Activated CD8-positive, alpha-beta memory T cell treated with anti-CD3 and anti-CD28 coated beads, Interleukin-2, amount 50 U/mL, for 48 hours (primary cell): ENCODE measurements at places on chromosomes 4 and X.

- DNase-seq: no peak
These were observed 2.4 kb downstream of the CHST7 start for GRCh38 chrX:46575991-46576392.

- no peak for DNase-seq
These were observed 567.6 kb upstream of the SLIT2 start for GRCh38 chr4:19684084-19684483.

GRCh38 chrX:65750674-65751469 is 83.4 kb downstream of the MSN start:
- no peak for DNase-seq

DNA sequence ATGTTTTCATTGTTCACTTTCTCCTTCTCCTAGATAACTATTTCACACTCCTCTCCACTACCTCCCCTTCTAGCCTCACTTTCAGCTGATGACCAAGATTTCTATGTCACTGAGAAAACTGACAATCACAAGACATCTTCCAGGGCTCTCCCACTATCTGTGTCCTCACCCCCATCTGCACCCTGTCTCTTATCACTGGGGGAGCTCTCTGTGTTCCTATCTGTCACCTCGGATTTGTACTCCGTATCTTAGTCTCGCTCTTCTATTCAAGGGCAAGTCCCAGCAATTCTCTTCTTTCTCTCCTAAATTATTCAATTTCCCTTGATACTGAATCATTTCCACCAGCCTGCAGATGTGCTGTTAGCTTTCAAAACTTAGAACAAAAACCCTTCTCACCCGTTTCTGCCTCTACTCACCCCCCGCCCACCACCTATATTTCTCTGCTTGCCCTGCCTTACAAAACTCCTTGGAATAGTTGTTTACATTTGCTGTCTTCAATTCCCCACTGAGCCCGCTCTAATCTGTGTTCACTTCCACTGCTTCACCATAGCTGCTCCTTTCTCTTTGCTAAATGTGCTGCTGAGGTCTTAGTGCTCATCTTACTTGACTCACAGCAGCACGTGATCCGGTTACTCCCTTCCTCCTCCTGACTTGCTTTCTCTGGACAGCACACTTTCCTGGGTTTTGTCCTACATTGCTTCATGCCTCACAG is 293.2 kb downstream of the UNC5C start:
- DNase-seq: no peak

DNA sequence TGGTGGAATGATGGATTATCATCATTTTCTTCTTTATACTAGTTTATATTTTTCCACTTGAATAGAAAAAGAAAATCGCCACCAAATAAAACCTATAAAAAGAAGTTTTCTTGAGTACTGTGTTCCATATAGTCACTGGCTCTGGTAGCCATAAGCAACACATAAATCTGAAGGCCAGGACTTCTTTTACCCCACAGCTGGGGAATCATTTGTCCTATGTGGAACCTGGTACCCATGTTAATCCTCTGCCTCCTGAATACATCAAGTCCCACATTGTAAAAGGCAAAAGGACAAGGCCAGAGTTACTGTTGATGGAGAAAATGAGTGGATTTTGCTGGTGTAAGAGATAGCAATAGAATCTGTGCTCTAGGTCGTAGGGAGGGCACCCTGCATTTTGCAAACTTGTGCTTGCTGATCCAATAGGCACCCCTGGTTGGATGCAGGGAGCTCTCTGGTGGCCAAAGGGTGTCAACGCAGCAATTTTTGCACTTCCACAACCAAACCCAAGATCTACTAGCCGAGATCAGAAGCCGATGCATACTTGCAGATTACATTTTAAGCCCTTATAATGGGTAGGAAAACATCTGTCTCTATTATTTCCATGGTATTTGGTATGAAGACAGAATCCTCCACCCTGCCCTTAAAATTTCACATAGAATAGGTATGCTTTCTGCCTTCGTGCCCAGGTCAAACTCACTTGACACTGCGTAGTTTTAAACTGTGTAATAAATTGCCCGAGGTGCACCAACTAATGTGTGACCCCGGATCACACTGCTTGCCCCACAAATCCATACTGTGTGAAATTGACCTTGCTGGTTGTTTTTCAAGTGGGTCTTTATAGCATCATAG is 146.2 kb upstream of the SCML1 start:
- DNase-seq: peak; percentile 44

- DNase-seq: no peak
These were observed 103.4 kb downstream of the QRFPR start for GRCh38 chr4:121277194-121278105.

GRCh38 chr4:8079031-8079885 is 79.4 kb downstream of the ABLIM2 start:
- DNase-seq: no peak

DNA sequence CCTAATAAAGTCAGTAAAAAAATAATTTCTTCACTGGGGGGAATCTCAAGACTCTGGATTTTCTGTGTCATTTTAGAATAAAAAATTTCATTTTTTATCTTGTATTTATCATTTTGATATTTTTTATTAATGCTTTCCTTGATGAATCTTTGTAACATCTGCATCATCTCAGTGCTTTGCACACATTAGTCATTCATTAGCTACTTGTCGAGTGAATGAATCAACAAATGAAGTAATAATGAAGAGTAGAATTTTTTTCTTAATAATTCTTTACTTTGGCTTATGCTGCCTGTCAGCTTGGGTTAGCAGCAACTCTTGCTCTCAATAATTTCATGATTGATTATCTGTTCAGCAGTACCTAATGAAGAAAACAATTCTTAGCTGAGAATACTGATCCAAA is 530.8 kb downstream of the GRXCR1 start:
- no peak for DNase-seq

DNA sequence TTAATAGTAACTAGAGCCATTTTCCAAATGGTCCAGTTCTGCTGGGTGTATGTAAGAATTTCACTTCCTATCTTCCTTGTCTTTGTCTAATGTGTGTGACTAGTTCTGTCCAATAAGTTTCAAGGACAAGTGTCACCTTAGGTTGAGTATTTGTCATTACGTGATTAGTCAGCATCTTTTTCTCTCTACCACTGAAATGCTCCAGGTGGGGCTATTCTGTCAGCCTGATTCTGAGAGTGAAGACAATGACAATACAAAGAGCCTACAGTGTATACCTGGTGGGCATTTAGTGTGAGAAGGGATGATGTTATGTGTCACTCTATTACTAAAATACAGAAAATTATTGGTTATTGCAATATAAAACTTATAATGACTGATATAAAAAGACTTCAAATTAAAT is 876.3 kb downstream of the C4orf33 start:
- no peak for DNase-seq

GRCh38 chrX:16076834-16077233 is 46.5 kb upstream of the GRPR start:
- DNase-seq: no peak

DNA sequence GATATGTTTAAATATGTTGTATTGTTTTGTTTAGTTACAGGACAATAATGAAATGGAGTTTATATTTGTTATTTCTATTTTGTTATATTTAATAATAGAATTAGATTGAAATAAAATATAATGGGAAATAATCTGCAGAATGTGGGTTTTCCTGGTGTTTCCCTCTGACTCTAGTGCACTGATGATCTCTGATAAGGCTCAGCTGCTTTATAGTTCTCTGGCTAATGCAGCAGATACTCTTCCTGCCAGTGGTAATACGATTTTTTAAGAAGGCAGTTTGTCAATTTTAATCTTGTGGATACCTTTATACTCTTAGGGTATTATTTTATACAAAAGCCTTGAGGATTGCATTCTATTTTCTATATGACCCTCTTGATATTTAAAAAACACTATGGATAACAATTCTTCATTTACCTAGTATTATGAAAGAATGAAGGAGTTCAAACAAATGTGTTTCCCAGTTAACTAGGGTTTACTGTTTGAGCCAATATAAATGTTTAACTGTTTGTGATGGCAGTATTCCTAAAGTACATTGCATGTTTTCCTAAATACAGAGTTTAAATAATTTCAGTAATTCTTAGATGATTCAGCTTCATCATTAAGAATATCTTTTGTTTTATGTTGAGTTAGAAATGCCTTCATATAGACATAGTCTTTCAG is 26.9 kb downstream of the NUDT6 start:
- no peak for DNase-seq

- peak; percentile 80 for DNase-seq
These were observed at the start of gene APBB2 for GRCh38 chr4:41214136-41214824. Gene APBB2 (minus strand): TSS chr4:41214542. CDS start chr4:41033254, 181,288 bp downstream.

- no peak for DNase-seq
These were observed 14.6 kb upstream of the MSANTD1 start for GRCh38 chr4:3234171-3235029.

DNA sequence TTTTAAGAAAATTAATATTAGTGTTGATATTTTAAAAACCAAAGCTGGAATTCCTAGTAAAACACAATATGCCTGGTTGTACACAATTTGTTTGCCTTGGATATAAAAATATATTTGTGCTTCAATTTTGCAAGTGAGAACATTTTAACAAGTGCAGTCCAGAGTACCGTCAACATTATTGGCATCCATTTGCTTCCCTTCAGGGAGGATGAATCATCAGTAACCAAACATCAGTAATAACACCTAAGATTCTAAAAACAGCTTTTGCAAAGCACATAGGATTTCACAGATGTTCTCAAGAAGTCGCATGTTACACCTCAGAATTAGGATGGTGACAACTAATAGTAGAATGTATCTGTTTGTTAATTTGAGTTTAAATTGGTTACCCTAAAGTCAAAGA is 262.6 kb upstream of the BMP3 start:
- DNase-seq: no peak

DNA sequence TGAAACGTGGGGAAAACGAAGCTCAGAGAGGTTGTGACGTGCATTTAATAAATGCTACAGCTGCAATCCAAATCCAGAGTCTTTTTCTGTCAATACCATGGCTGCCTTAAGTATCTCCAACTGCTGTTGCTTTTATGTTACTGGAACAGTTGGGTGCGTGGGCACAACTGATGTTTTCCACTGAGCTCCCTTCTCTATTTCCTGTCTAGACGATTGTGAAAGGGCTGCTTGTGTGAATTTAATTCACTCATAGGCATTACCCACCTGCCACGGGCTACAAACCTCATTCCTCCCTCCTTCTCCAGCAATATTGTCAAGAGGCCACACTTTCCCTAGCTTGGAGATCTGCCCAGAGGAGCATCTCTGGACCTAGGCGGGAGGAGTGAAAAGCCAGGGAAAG is 526.0 kb downstream of the MID1IP1 start:
- DNase-seq: no peak

DNA sequence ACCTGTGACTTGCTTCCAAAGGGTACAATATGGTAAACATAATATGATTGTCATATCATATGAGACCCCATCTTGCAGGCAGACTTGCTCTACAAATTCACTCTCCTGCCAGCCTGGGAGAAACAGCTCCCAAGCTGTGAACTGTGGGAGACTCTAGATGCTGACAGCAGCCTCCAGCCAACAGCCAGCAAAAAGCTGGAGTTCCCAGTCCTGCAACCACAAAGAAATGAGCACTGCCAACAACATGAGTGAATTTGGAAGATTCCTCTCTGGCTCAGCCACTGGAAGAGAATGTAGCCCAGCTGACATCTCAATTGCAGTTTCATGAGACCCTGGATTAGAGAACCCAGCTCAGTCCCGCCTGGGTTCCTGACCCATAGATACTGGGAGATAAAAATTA is 145.4 kb downstream of the QDPR start:
- no peak for DNase-seq

- no peak for DNase-seq
These were observed 81.5 kb downstream of the SORCS2 start for GRCh38 chr4:7273738-7274297.

DNA sequence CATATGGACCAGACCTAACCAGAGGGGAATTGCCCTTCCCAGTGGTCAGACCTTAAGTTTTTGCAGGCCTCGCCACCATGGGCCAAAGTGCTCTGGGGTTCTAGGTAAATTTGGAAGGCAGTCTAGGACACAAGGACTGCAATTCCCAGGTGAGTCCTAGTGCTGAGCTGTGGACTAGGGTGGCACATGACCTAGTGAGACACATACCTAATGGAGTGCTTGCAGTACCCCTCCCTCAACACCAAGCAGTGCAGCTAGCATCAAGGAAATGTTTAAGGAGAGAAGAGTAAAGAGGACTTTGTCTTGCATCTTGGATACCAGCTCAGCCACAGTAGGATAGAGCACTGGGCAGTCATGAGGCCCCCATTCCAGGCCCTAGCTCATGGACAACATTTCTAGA is 60.8 kb downstream of the BRCC3 start:
- no peak for DNase-seq

DNA sequence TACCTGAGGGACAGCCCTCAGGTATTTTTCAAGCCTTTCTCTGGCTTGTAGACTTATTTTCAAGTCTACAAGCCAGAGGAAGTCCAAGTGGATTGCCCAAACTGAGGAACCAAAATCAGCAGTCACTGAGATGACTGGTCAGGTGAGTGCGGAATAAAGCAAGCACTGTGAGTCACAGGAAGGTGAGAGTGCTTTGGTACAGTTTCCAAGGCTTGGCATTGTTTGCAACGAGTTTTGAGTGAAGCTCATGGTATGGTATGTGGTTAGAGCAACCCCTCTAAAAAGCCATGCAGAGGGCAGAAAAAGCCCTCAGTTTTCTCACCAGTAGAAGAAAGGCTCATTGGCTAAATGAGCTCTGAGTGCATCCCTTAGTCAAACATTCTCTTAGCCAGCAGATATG is 112.8 kb upstream of the EOLA2 start:
- DNase-seq: no peak

DNA sequence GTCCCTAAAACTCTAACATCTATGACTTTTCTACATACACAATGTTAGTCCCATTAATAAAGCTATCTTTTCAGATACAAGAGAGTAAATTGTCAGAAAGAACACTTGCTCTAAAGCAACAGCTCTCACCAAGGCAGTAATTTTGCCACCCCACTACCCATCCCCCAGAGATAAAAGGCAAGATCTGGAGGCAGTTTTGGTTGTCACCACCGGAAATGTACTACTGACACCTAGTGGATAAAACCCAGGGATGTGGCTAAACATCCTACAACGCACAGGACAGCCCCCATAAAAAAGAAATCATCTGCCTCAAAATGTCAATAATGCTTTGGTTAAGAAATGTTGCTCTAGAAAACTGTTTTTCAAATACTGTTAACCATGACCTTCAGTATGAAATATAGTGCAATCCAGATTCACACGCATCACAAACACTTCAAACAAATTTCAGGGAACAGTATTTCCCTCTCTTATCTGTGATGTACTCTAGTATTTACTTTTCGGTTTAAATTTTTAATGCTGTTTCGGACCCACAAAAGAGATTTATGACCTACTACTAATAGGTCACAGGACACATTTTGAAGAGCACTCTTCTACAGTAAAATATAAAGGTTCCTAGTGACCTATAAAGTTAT is 5.1 kb downstream of the FBXL5 start:
- DNase-seq: no peak

GRCh38 chr4:3324093-3324815 is 31.4 kb downstream of the RGS12 start:
- DNase-seq: peak; percentile 43

DNA sequence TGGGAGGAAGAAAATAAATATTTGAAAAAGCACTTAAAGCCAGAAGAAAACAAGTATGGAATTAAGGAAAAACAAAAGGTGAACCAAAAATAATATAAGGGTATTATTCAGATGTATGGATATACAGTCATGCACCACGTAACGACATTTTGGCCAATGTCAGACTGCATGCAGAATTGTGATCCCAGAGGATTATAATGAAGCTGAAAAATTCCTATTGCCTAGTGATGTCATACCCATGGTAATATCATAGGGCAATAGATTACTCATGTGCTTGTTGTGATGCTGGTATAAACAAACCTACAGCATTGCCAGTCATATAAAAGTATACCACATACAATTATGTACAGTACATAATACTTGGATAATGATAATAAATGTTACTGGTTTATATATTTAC is 20.9 kb downstream of the GLRA3 start:
- DNase-seq: no peak

GRCh38 chr4:15929540-15929939 is 9.0 kb downstream of the FGFBP1 start:
- DNase-seq: no peak
